Left hindlimb (tissue), 1 donor: ENCODE measurements at places on chromosomes 1 and 21.

GRCh38 chr1:35633547-35633946, 7.8 kb downstream of the PSMB2 start:
- DNase-seq: no peak

DNA sequence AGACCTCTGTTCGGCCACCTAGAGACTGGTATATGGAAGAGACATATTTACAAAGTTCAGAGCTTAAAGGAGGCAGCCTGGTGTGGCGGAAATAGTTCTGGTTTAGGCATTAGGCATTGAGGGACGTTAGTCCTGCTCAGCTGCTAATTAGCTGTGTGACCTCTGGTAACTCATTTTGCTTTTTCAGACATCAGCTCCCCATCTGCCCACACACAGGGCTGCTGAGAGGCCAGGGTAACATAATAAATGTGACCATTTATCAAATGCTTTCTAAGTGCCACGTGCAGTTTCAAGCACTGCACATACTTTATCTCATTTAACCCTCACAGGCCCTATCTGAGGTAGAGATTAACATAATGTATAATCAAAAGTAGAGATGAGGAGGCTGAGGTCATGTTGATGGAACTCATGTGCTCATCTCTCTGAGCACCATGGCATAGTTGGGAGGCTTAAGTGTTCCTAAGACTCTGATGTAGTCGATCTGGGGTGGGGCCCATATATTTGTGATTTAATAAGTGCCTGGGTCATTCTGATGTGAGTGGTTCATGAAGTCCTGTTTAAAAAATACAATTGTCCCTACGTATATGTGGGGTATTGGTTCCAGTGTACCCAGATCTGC, 267.2 kb upstream of the PLXNA2 start:
- DNase-seq: no peak

DNA sequence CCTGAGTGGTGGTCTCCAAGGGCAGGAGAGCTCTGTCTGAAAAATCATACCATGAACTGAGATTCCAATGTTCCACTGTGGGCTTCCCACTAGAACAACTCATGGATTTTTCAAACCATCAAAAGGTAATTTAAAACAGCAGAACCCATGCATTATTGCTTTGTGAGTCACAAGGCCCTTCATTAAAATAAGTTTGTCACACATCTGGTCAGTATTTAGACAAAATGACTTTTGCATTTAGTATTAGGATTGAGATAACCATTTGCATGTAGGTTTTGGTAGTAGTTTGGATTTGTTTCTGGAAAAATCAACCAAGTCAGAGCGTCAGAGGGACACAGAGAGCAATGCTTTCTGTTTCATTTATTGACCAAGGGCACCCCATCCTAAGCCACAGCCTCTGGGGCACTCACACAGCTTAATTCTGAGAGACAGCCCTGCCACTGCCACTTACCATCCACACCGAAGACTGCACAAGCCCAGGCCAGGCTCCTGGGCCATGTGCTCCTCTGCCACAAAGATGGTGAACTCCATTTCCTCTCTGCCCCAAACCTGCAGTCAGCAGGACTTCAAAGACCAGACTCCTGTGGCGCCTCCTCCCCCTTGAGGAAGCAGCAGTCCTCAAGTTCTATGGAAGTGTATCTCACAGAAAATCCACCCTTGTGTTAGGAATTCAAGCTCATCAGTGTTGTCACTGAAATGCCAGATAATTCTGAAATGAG, 132.6 kb upstream of the DUSP10 start:
- no peak for DNase-seq

- DNase-seq: no peak
Observed at GRCh38 chr1:233518344-233518743, 95.6 kb upstream of the KCNK1 start.

DNA sequence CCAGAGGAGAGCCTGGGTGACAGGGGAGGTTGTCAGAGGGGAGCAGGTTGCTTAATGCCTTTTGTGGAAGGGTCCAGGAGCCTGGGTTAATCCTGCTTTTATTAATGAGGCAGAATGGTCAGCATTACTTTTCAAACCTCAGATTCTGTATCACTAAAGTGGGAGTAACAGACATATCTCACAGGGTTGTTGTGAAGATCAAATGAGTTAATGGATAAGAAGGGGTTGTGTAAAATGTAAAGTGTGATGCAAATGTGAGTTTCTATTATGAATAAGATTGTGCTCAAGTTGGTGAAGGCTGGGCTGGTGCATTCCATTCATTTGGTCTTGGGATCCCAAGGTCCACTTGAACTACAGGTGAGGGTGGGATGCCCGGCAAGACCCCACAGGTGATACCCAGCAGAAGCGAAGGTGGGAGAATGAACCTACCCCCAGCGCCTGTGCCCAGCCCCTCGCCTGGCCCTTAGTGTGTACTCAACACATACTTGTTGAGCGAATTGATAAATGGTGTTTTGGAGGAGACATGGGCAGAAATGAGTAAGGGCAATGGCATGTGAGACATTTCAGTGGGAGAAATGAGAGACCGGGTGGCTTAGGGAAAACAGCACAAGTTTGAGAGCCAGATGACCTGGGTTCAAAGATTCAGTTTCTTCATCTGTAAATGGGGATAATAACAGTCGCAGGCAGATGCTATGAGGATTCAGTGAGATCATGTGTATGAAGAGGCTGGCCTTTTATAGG, 6.2 kb downstream of the SLC26A9 start:
- DNase-seq: no peak

DNA sequence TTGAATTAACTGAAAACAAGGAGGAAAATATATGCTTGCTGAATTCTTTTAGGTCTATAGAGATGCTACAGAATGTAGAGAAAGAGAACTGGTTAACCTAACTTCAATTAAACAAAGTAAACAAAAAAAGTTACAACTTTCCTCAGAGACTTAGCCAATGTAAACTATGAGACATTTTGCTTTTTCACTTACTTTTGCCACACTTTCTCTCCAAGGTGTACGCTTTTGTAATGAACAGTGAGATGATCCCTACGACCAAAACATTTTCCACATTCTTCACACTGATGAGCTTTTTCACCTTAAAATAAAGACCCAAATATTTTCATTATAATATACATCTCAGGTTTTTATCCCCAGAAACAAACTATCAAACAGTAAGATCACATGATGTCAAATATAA, 28.3 kb upstream of the ASPM start:
- no peak for DNase-seq

DNA sequence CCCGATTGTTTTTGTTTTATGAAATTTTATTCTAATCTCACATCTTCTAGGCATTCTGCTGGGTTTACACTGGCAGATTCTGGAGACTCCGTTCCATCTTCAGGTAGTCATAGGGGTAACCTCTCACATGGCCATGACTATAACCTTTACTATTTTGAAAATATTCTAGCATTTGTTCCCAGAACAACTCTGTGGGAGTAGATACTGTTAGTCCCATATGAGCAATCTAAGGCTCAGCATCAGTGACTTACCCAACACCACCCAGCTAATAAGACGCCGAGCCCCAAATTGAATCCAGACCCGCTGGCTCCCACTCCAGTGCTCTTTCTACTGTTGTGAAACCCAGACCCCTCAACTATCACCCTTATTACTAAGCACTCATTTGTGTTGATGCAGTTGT, 9.8 kb downstream of the ADAMTS4 start:
- DNase-seq: no peak

DNA sequence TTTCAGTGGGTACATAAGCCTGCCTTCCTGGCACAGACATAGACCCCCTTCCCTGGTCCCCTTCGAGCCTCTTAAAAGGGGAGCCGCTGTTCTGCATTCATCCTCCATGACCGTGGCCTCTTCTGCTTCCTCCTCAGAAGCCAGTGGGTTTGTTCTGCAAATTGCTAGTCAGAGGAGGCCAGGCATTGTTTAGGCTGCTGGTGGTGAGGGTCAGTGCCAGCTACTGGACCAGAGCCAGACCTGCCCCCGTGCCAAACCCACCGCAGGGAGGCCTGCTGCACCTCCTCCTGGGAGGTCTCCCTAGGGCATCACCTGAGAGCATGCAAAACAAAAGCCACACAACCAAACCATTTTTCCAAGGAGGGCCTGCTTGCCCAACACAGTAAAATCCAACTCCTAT, 178.4 kb downstream of the MIS18A start:
- no peak for DNase-seq
